Fibroblast of lung (primary cell): ENCODE measurements at places on chromosomes 16 and 17. TPM values are rescaled to one million over a fixed set of nuclear protein-coding genes. Genes with fewer than 3 reads are reported as not detected.

- H3K27ac ChIP-seq = no peak overlapping the region
- peaks cover 30% of the 10 kb centered on the region for H3K36me3 ChIP-seq
- H3K4me3 ChIP-seq = no peak overlapping the region
Measured at GRCh38 chr17:83096401-83097224, 17.2 kb downstream of the METRNL start.

GRCh38 chr17:45345554-45346215 is 28.9 kb upstream of the MAP3K14 start:
- DNase-seq = peak; percentile 98
- H3K36me3 ChIP-seq = no peaks in the 10 kb centered on the region
- no peak overlapping the region for H3K4me3 ChIP-seq
- H3K27ac ChIP-seq = peak overlapping the region; percentile 55
- H3K27me3 ChIP-seq = no peaks in the 10 kb centered on the region

The NME2 gene
- 605 and 802 TPM in 2 replicates for polyA plus RNA-seq

GRCh38 chr17:52227926-52228325 is 69.4 kb upstream of the CA10 start:
- DNase-seq = no peak
- no peak overlapping the region for H3K4me3 ChIP-seq
- H3K27me3 ChIP-seq = no peaks in the 10 kb centered on the region
- H3K27ac ChIP-seq = no peak overlapping the region

- H3K4me1 ChIP-seq = no peaks in the 10 kb centered on the region
- DNase-seq = no peak
- H3K27ac ChIP-seq = no peak overlapping the region
- H3K36me3 ChIP-seq = no peaks in the 10 kb centered on the region
Measured at GRCh38 chr16:58399718-58400633, 7.7 kb downstream of the GINS3 start.

The TMEM92 gene
- polyA plus RNA-seq = 0.05 TPM in 2 replicates

DNA sequence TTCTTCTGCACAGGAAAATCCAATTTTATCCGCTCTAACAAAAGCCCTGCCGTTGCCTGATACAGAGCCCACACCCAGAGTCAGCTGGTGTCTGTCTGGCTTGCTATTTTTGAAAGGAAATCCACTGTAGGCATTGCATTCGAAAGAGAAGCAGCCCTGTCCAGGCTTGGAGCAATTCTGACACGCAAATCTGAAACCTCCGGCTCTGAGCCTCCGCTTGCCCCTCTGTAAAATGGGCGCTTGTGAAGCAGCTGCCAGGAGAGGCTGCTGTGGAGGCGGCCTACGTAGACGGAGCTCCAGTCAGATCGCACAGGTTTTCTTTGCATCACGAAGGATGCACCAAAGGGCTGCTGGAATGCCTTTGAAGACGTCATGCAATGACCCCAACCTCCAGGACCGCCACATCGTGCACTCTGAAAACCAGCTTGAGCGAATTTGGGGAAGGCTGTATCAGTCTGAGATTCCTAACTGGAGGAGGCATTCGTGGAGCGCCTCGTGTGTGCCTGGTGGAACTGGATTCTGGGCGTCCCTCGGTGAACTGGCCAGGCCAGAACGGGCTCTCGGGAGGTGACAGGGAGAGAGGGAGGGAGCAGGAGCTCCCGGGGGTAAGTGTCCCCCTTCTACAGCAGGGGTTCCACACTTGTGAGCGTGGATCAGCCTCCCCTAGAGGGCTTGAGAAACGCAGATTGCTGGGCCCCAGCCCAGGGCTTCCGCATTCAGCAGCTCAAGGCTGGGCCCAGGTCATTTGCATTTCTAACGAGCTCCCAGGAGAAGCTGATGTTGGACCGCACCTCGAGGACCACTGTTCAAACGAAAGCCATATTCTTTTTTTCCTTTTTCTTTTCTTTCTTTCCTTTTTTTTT is 215.5 kb downstream of the MRTFB start:
- no peaks in the 10 kb centered on the region for H3K4me1 ChIP-seq
- no peak overlapping the region for H3K27ac ChIP-seq
- H3K27me3 ChIP-seq = no peaks in the 10 kb centered on the region

The HEATR9 gene
- not detected in 2 replicates for polyA plus RNA-seq

The LPO gene
- not detected in 2 replicates for polyA plus RNA-seq

- H3K4me1 ChIP-seq = no peaks in the 10 kb centered on the region
- no peak overlapping the region for H3K4me3 ChIP-seq
- no peaks in the 10 kb centered on the region for H3K36me3 ChIP-seq
- DNase-seq = no peak
- H3K27me3 ChIP-seq = peaks cover 4% of the 10 kb centered on the region
Measured at GRCh38 chr16:10682604-10683003, 12.1 kb downstream of the TEKT5 start.

DNA sequence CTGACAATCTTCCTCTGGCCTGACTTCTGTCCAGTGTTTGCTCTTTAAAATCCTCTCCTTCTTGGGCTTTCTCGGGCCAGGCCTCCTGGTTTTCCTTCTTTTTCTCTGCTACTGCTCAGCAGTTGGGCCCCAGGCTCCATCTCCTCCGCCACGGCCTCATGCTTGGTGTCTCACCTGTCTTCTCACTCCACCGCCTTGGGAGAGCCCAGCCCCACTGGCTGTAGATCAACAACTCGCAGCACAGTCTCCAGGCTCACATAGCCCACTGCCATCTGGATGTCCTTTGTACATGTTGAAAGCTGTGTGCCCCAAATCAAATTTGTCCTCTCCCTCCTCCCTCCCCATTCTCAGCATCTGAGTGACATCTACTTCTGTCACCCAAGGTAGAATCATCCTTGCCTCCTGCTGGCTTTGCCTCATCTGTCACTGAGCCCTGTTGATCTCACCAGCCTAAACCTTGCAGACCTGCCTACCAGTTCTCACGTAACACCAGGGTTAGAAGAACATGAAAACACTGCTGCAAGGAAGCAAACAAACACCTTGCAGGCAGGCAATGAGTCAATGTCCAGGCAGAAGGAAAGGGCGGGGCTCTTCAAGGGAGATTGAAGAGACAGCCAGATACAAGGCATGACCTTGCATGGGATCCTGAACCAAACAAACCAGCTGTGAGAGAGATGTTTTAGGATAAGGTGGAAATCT is 103.2 kb upstream of the SMURF2 start:
- H3K27me3 ChIP-seq = no peaks in the 10 kb centered on the region
- H3K27ac ChIP-seq = no peak overlapping the region
- H3K4me1 ChIP-seq = no peaks in the 10 kb centered on the region
- no peak overlapping the region for H3K4me3 ChIP-seq
- DNase-seq = no peak

The ABCA8 gene
- 6.4 and 9.5 TPM in 2 replicates for polyA plus RNA-seq

GRCh38 chr17:71472809-71473789 is 647.7 kb upstream of the SOX9 start:
- H3K27ac ChIP-seq = no peak overlapping the region
- H3K36me3 ChIP-seq = no peaks in the 10 kb centered on the region

DNA sequence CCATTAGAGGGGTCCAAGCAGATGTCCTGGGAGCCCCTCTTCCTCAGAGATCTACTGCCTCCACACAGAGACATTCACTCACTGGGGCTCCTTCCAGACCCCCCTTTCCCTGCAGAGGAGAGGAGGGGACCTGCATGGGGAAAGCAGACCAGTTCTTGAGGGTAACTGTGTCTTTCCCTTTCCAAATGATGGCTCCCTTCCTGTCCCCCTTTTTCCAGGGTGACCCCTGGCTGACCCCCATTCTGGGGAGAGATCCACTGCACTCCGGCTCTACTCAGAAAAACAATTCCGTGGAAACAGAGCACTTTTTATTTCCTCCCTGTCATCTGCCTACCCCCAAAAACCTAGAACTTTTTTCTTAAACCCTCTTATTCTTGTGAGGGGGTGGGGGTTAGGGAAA is 6.4 kb downstream of the CACNA1G start:
- no peak for DNase-seq
- H3K4me1 ChIP-seq = peaks cover 10% of the 10 kb centered on the region
- peaks cover 36% of the 10 kb centered on the region for H3K27me3 ChIP-seq
- no peak overlapping the region for H3K4me3 ChIP-seq

DNA sequence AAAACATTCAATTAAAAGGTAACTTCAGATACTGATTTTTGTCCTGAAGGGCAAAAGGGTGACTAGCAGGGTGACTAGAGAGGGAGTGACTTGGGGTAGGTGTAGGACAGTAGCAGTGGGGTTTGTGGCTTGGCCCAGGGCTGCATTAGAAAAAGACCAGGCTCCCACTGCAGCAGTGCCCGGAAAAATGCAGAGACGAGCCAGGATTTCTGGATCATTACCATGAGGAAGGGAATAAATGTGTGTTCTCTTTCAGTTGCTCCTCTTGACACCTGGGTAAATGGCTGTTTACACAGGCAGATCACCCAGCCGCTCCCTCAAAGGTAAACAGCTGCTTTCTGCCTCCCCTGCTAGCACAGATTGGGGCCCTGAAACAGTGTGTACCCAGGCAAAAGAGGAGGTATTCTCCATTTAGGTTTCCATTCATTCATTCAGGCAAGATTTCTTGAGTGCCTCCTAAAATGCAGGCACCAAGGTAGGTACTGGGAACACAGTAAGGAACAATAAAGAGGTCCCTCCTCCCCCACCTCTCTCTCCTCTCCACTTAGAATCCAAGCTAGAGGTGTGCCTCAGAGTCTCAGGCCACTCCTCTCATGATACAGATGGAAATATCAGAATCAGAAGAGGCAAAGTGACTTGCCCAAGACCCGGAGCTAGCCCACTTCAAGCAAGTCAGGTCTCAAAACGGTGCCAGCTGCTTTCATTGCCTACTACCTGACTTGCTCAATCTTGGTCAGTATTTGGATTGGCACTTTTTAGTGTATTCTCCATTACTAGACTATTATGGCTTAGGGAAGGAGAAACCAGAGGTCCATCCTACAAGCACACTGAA is 15.2 kb upstream of the TOX3 start:
- H3K27ac ChIP-seq = no peak overlapping the region
- no peaks in the 10 kb centered on the region for H3K27me3 ChIP-seq
- no peak for DNase-seq

DNA sequence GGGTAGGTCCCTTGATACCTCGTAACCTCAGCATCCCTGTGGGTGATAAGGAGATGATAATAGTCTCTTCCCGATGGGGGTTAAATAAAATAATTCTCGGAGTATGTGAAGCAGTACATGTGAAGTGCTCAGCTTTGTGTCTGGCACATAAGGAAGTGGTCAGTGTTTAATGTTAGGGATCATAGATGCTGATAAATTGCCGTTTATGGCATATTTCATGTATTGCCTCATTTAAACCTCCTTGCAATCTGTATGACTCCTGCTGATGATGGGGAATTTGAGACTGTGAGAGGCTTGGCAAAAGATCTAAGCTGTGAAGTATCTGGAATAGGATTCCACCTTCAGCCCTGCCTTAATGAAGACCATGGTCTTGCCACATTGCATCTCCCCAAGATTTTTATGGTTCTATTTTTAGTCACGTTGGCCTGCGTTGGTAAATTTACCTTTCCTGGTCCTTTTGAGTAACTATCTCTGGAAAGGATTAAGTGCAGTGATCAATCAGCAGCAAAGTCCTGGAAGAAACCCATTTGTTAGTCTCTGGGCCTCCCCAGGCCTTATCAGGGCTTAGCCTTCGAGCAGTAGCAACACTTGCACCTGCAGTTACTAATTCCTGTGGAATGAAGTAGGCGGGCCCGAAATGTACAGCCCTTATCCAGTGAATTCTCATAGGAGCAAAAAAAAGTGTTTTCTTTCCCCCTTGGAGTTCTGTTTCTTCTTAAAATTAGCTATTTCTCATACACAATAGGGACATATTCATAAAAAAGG is 144.9 kb downstream of the WWOX start:
- peak; percentile 6 for DNase-seq
- no peaks in the 10 kb centered on the region for H3K27me3 ChIP-seq

GRCh38 chr17:30716461-30717290 is 107.8 kb downstream of the CRLF3 start:
- H3K27me3 ChIP-seq = no peaks in the 10 kb centered on the region
- no peaks in the 10 kb centered on the region for H3K4me1 ChIP-seq
- H3K36me3 ChIP-seq = no peaks in the 10 kb centered on the region
- H3K4me3 ChIP-seq = no peak overlapping the region
- H3K27ac ChIP-seq = no peak overlapping the region

The PPY gene
- not detected in 2 replicates for polyA plus RNA-seq

DNA sequence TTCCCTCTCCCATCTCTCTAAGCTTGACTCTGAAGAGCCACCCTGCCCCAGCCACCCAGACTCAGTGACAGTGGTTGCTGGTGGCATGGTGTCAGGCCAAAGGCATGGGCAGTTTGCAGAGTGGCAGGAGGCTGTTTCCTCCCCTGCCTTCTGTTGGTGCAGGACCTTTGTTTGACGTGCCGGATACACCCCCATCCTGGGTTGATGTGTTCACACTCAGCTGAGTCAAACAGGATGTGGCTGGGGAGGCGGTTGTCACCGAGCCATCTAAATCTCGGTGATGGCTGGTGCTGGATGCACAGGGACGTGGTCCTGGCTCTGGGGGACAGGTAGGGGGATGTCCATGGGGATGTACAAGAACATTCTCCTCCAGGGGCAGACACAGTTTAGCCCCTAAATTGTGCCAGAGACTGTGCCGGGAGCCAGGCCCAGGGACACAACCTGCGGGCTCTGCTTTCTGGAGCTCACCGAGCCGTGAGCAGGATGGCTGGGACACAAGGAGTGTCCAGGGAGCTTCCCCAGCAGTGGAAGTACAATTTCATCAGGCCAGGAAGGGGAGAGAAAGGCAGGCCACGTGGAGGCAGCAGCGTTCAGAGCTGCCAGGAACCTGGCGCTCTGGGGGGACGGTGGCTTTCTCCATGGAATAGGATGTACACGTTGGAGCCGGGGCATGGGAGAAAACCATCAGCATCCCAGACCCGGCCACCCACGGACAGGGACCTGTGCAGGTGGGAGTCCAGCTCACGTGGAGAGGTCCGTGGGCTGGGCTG is 264.2 kb downstream of the SEC14L1 start:
- H3K4me1 ChIP-seq = peaks cover 42% of the 10 kb centered on the region
- peaks cover 23% of the 10 kb centered on the region for H3K36me3 ChIP-seq
- no peaks in the 10 kb centered on the region for H3K27me3 ChIP-seq
- no peak overlapping the region for H3K4me3 ChIP-seq
- H3K27ac ChIP-seq = peak overlapping the region; percentile 82

- no peaks in the 10 kb centered on the region for H3K4me1 ChIP-seq
- H3K27ac ChIP-seq = no peak overlapping the region
- no peaks in the 10 kb centered on the region for H3K27me3 ChIP-seq
- no peak overlapping the region for H3K4me3 ChIP-seq
Measured at GRCh38 chr17:72754513-72754912, 338.0 kb downstream of the SLC39A11 start.

GRCh38 chr17:46013502-46014165 is 14.6 kb downstream of the STH start:
- H3K4me1 ChIP-seq = peaks cover 10% of the 10 kb centered on the region
- H3K4me3 ChIP-seq = no peak overlapping the region
- H3K27me3 ChIP-seq = no peaks in the 10 kb centered on the region
- H3K36me3 ChIP-seq = no peaks in the 10 kb centered on the region
- peak; percentile 15 for DNase-seq
- no peak overlapping the region for H3K27ac ChIP-seq
